NCI-H226 (cell line): ENCODE measurements at places on chromosomes 12 and 14.

DNA sequence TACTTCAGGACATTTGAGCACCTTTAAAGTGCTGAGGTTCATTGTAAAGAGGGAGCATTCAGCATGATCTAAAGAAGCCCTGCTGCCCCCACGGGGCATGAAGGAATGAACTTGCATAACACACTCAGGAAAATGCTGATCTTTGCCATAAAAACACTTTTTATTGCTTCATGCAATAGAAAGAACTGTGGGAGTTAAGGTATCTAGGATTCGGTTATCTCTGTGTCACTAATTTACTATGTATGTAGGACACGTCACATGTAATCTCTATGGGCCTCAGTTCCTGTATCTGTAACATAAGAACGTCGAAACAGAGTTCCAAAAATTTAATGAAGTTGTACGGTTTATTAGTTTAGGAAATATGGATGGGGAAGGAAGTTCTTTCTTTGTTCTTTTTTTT, 33.0 kb downstream of the BTBD7 start:
- DNase-seq: peak; percentile 21

DNA sequence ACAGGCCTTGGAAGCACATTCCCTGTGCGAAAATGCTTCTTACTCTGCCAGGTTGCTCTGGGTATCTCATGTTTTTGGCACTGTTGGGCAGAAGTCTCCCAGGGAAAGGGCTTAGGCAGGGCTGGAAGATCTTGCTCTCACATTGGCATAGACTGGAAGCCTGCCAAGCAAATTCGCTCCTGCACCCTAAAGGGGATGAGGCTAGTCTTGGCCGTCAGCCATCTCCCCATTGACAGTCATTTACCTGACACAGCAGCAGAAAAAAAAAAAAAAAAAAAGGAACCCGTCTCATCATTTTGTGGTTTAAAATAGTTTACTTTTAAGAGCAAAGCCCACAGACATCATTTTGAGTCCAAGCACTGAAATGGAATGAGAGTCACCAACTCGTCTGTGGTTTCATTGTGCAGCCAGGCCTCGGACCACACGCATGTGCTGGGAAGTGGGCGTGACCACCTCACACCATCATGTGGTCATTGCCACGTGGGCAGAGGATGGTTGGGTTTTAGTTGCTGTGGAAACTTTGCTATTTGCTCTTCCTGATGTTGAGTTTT, 84.8 kb downstream of the NRXN3 start:
- peak; percentile 58 for DNase-seq

DNA sequence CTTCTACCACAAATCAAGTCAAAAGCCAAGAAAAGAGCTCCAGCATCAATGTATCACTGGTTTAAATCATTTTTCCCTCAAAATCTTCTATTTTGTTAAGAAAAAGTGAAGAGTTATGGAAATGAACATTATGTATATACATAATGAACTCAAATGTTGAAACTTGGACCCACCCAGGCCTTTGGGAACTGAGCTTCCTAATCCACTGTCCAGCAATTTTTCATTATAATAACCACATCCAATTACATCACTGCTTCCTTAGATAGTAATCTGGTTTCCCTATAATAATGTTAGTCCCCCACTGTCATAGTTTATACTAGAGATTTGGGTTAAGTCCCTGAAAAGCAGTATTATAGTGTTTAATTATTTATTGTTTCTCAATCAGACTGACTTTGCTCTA, 170.9 kb downstream of the PIK3C2G start:
- no peak for DNase-seq

DNA sequence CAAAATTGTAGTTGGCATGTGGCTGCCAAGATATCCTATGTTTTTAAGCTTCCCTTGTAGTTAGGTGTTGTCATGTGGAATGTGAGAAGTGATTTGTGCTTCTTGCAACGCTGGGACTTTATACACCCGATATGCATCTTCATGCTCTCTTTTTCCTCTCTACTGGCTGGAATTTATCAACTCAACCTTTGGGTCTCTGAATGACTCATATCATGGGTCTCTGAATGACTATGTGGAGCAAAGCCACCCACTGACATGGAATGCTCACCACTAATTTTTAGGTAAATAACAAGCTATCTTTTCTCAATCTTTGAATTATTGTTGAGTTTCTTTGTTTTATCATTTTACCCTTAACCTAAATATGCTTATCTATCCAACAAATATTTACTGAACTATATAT, 144.6 kb downstream of the ATP23 start:
- DNase-seq: no peak

GRCh38 chr12:15165012-15165659, 56.1 kb downstream of the RERG start:
- no peak for DNase-seq

- DNase-seq: no peak
Measured at GRCh38 chr12:123532019-123532418, 1.5 kb downstream of the RILPL1 start.

DNA sequence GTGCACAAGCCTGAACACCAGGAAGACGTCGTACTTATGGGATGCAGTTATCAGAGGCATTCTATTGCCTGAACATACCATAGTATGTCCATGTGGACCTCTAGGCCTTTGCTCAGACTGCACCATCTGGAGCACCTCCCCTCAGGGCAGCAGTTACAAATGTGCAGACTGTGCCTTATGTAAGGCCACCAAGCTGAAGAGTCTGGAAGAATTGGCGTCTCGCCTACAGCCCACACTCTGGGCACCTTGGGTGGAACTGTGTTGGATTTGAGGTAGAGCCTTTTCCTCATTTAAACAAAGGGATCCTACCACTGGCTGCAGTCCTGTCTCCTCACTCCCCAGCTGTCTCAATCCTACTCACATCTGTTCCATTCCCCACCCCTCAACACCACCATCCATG, 204.3 kb upstream of the FRMD6 start:
- DNase-seq: no peak

DNA sequence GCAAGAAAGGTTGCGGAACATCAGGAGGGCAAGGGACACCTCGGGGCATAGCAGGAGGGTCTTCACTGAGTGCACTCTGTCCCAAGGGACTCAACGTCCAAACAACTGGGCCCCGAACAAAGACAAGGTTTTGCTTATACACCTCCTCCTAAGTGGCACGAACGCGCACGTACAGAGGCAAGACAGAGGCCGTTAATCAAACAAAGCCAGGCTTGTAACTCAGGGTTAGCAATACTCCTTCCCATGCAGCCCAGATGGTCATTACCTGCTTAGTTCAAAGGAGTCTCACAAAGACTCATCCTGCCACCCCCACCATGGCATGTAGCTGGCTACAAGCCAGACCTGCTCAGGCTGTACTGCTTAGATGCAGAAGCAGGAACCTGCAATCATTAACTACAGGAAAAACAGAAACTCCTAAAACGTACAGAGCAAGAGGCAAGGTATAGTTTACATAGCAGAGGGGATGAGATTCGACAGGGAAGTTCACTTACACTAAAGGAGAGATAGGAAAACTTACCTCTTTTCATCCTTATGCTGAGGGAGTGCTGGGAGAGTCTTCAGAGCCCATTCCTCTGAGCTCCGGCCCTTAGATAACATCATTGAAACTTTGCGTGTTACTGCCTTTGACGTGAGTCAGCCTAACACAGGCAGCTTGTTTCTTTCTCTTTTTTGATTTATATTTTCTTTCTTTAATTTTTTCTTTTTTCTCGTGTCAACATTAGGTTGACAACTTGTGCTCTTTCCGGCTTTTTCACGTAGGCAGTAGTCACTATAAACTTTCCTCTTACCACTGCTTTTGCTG, 1319.1 kb downstream of the TMEM121 start:
- DNase-seq: no peak

DNA sequence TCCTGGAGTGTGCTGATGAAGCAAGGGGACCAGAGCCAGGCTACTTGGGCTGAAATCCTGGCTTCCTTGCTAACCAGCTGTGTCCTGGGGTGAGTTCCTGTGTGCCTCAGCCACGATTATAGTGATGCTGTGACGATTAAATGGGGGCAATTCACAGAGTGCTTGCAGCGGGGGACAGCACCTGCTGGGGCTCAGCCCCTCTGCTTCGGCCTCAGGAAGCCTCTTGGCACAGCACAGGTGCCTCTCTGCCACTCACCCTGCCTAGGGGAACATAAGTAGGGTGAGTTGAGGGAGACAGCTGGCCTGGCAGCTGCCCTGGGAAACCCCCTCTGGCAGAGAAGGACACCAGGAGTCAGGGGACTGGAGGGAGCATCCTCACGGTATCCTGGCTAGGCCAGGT, 9.4 kb downstream of the KRT80 start:
- DNase-seq: no peak

- DNase-seq: peak; percentile 13
Measured at GRCh38 chr14:75088566-75089373, 19.3 kb downstream of the ZC2HC1C start.

GRCh38 chr12:113934060-113934814, 31.9 kb downstream of the RBM19 start:
- no peak for DNase-seq

GRCh38 chr12:63982604-63983295, 138.2 kb downstream of the SRGAP1 start:
- DNase-seq: no peak

DNA sequence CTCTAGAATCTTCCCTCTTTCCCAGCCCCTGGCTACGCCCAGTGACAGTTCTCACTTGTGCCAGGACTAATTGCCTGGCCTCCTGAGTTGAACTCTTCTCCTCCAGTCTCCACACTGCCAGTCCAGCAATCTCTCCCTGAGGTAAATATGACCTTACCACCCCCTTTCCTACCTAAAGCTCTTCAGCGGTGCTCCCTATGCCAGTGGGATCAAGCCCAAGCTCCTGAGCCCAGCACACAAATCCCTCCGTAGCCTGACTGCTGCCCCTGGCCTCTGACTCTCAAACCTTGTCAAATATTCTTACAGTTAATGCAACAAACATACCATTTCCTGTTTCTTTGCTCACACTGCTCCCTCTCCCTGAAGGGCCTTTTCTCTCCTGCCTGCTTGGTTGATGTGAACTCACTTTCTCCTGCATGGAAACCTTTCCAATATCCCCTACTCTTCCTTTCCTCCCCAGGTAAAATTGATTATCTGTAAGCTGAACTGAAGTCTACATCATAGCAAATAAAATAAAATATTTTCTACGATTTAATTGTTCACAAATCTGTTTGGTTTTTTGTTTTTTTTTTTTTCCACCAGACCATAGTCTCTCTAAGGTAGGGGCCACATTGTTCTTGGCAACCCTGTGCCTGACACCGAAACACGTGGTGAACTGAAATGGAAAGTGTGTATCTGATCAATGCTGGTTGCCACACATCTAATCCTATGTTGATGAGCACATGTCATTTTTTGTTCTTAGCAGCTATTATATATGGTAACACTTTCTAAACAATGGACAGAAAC, 147.5 kb downstream of the SLC38A6 start:
- no peak for DNase-seq

GRCh38 chr12:12338527-12339168, 11.4 kb downstream of the MANSC1 start:
- DNase-seq: peak; percentile 32

- DNase-seq: no peak
Measured at GRCh38 chr12:100508751-100509150, 35.1 kb downstream of the NR1H4 start.

- DNase-seq: peak; percentile 94
Measured at GRCh38 chr12:42426746-42427145, 100.8 kb downstream of the PPHLN1 start.

DNA sequence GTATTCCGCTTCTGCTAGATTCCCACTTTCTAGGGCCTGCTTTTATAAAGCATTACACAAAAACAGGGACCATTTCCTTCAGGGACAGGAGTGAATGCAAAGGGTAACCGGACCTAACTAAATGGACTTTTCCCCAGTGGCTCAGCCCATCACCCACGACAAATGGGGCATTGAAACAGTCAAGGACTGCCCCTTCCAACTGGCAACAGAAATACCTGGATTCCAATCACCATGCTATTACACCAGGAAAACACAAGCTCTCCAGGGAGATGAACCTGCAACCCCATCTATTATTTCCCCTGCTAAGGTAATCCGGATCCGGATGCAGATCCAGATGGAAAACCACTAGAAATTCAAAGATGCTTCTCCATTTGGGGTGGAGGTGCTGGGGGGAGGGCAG, 1.0 kb downstream of the MPHOSPH9 start:
- no peak for DNase-seq

DNA sequence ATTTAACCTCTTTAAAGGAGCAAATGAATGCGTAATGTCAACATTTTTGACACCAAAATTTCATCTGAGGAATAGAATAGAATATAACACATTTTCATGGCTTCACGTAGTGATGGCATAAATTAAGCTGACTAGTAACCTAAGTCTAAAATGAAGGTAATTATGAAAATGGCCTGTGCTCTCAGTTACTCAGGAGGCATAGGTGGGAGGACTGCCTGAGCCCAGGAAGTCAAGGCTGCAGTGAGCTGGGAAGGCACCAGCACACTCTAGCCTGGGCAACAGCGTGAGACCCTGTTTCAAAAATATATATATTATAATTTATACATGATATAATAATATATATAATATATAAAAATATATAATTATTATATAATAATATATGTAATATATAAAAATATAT, 383.2 kb upstream of the ATP2B1 start:
- DNase-seq: no peak

DNA sequence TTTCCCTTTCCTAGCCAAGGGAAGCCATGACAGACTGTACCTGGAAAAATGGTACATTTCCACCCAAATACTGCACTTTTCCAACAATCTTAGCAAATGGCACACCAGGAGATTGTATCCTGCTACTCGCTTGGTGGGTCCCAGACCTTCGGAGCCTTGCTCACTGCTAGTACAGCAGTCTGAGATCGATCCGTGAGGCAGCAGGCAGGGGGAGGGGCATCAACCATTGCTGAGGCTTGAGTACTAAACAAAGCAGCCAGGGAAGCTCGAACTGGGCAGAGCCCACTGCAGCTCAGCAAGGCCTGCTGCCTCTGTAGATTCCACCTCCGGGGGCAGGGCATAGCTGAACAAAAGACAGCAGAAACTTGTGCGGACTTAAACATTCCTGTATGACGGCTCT, 218.8 kb downstream of the LRIG3 start:
- DNase-seq: no peak

DNA sequence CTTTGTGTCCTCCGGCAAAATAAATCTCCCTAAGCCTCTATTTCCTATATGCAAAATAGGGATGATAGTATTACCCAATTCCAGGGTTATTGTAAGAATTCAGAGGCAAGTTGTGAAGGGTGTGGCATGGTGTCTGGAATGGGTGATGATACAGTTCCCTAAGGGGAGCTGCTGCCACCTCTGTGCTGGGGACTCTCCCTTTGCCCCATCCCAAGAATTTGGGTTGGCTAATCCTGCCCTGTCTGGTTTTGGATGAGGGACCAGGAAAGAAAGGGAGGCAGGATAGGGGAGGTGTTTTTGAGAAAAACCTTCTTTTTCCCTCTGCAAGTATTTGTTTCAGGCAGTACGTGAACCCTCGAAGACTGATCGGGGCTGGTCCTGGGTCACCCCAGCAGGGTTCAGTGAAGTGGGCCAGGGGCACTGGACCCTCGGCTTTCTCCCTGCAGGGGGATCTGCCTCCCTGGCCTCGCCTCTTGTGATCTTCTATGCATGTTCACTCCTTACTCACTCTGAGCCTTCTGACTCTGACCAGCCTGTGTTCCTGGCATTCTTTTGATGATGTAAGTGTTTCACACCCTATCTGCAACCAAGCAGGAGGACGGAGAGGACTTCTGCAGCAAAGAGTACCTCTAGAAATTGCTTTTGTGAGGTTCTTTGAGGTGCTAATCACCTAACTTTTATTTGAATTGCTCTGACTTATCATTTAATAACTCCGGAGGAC, 60.8 kb downstream of the RASSF3 start:
- peak; percentile 82 for DNase-seq
